Right kidney (tissue), 9 donors: ENCODE measurements at places on chromosomes 3 and 15.

DNA sequence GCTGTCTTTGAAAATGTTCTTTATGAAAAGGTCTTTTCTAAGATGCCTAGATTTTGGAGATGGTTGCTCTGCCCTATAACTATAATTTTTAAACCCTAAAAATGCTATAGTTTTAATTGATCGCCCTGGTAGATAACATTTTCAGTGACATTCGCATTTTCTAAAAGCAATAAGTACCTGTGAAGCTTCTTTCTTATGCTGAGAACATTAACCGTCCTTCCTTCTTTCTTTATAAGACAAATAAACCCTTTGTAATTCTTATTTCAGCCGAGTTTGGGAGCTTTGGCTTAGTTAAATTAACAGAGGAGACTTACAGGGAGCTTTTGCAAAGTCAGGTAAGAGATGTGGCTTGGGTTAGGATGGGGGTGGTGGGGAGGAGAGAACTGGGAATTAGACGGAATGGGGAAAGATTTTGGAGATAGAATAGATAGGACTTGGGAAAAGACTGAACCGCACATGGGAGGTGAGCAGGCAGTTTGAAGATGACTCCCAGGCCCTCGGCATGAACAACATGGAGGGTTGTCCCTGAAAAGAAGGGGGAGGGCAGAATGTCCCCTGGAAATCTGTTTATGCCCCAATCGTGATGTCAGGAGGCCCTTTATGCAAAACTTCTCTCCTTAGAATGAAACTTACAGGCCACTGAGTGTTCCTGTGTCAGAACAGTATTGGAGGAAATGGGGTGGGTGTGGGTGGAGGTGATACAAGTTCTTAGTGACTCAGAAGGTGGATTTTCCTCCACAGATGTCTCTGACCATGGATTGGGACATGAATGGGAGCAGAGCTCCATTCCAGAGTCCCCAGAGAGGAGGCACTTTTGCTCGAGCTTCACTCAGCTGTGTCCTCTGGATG, 76.2 kb upstream of the LARS2 start:
- DNase-seq, result no peak

DNA sequence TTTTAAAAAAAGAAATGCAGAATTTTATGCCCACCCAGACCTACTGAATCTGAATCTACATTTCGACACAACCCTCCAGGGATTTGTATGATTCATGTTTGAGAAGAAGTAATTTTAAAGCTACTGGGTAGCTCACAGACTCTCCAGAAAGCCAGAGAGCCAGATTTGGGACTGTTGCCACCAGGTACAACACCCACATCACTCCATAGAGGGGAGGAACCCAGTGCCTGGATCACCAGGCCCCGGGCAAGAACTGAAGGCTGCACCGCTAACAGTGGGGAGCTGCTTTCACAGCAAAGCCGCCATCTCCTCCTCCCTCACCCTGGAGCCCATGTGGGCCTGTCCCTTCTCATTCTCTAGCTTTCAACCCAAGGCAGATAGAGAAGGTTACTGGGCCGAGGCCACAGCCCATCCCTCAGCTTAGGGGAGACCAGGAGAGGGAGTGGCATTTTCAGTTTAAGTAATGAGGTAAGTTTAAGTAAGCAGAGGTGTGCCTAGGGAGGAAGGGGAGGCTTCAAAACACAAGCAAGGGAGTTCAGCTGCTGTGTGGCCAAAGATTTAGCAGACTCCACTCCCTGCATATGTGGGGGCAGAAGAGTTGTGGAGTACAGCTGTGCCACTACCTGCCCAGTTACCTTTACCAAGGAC, 109.8 kb downstream of the IL12A start:
- no peak for DNase-seq

- no peak for DNase-seq
Measured at GRCh38 chr15:33064878-33065277, 129.6 kb downstream of the FMN1 start.

GRCh38 chr3:196670339-196670738, 30.8 kb downstream of the NRROS start:
- no peak for DNase-seq

DNA sequence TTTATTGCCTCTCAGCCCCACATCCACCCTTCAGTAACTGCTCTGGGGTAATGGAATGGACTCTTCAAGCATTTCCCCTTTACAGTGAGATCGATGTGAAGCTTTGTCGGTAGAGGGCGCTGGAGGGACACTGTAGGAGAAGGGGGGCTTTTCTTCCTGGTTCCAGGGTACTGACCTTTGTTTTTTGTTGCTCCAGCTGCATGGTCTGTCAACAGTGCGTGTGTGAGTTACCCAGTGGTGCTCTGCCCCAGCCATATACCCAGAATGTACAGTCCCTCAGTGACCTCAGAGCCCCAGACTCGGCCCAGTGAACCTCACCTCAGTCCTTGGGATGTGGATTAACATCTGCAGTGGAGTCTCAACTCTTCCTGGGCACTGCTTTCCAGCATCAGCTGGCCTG, 180.3 kb upstream of the TSC22D2 start:
- peak; percentile 44 for DNase-seq

DNA sequence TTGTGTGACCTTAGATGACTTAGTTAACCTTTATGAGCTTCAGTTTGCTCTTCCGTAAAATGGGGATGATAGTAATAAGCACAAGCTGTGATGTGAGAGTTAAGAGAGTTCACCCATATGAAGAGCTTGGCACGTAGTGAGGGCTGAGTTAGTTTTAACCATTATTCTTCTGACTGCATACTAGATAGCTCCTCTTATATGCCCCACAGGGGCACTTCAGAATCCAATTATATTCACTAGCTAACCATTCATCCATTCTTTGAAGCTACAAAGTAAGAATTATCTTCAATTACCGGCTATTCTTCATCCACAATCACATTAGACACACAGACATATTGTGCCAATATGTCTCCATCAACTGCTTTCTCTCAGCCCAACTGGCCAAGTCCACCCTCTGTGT, 159.0 kb upstream of the STT3B start:
- DNase-seq, result no peak

- DNase-seq, result no peak
Measured at GRCh38 chr15:49720261-49720660, 99.4 kb downstream of the DTWD1 start.

DNA sequence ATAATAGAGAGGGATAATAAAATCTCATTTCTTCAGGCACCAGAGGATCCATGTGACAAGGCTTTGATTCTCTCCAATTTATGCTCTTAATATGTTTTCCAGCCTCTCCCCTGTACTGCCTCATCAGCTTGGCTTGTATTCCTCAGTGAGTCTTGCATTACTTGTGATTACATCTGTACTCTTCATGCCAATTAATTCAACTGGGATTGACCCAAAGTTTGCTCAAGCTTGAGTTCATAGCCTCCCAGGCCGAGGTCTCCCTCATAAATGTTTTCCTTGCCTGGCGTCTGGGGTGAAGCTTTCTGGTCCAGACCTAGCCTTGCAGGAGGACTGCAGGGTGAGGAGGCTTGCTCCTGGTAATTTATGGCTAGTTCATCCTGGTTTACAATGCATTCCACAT, 146.9 kb downstream of the CHST2 start:
- DNase-seq, result no peak

DNA sequence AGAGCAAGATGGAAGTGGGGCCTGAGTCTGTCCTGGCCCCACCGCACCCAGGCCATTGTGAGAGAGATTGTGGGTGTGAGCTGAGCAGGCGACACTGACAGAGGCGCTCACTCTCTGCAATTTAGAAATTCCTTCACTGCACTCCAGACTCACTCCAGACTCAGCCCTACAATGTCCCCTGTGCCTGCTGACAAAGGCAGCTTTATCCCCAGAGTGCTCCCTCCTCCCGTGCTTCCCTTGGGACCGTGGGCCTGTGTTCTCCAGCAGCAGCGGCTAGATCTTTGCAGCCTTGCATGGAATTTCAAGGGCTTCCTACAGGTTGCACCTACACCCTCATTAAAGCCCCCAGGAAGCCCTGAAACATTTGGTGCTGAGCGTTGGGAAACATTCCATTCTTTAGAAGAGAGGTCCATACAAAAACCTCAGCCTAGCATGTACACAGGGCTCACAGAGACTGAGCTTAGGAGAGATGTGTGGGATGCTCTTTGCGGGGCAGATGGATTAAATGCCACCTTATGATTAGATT, 1.3 kb upstream of the IL16 start:
- no peak for DNase-seq
